ENCODE measurements at places on chromosomes 6 and 20.
A peak's percentile ranks its signal among the peaks of the same experiment; 100 is the strongest.

DNA sequence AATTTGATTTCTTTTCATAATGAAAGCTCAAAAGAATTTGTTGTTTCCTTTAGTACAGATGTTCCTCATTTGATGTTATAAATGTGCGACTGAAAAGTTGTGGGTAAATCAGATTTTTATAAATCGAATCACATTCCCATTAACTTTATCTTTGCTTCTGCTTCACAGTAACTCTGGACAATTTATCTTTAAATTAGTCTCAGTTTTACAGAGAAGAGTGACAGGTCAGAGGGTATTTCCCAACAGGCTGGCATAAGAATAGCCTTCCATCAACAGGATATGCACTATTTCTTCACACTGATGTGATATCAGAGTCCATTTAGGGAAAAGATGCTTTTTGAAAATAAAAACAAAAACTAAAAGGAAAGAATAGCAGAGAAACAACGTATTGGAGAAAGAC, 286.9 kb downstream of the FRK start:
- DNase-seq: no peak

DNA sequence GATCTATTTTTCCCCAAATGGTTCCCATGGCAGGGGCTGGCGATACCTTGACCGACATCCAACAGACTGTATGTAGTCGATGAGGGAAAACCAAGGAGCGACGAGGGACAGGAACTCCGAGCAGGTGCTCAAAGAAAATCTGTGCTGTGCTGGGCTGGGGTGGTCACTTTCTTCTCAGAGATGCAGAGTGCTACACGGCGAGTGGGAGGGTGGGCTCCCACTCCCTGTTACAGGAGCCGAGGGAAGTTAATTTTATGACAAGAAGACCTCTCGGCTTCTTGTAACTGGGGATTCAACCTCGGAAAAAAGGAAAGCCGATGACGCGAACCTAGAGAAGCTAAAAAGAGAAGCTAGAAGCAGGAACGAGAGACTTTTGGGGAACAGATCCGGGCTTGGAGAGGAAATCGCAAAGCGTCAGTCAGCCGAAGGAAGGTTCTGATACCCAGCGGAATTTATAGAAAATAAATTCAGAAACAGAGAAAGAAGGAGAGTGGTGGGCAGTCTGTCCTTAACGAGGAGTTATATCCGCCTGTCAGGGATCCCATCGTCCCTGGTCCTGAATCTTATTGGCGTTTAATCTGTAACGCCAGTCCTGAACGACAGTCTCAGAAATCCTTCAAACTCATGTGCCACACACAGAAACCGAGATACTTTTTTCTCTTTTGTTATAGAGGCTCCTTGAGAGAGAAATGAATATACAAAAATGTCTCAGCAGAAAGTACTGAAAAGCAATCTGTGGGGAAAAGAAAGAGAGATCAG, 84.6 kb upstream of the ZNF322 start:
- DNase-seq: no peak

DNA sequence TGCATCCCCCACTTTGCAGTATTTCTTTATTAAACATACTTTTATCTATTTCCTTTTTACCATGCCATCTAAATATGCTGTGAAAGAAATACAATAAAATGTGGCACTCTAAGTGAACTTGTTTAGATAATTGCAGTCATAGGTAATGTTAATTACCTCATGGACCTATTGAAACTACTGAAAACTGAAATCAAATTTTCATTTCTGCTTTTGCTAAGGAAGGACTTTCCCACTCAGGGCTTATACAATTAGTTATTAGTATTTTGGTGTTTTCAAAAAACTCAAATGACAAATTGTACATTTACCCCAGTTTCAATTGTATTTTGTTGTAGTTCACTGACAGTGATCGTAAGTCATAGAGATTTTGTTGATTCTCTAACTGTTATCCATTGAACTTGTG, 88.4 kb downstream of the ID4 start:
- no peak for DNase-seq

GRCh38 chr20:59246691-59247400, 53.6 kb upstream of the EDN3 start:
- no peak for DNase-seq

DNA sequence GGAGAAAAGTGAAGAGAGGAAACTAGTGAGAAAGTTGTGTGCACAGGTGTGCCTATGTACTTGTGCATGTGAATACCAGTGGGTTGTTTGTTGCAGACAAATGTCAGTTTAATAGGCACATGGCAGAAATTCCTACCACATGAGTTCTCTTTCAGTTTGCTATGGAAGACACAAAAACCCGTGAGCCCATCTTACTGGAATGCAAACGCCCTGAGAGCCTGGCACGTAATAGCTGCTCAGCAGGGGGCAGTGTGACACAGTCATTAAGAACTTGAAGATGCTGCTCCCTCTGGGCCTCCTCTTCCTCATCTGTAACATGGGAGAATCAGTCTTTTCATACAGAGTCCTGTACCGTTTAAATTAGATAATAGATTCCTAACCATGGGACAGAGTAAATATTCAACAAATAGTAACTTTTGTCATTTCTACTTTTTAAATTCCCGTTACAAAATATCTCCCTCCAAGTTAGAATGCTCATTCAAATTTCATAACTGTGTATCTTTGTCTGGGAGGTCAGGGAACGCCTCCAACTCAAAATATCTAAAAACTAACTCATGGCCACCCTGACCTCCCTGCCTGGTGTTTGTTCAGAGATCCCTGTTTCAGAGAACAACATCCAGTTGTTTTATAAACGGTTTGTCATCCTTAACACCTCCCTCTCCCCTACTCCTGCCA, 802.9 kb downstream of the MAFB start:
- peak; percentile 95 for DNase-seq

DNA sequence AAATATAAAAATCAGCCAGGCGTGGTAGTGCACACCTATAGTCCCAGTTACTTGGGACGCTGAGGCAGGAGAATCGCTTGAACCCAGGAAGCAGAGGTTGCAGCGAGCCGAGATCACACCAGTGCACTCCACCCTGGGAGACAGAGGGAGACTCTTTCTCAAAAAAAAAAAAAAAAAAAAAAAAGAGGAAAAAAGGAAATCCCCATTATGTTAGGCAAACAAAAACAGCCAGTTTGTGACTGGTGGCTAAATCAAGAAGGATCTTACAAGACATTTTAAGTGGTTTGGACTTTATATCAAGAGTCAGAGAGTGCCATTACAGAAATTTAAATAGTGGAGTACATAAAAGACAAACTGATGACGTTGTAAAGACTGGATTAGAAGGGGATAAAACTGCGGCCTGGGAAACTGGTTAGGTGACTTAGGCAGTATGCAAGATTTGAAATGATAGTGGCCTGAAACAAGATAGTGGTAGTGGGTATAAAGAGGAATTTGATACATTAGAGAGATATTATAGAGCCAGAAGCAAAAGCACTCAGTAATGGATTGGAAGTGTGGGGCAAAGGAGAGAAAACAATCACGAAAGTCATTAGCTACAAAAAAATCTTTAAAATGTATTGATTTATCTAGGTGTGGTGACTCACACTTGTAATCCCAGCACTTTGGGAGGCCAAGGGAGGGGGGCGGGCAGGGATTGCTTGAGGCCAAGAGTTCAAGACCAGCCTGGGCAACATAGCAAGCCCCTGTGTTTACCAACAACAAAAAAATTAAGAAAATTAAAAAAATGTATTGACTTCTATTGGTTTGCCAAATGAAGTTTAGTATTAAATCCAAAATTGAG, 1.7 kb upstream of the MYO6 start:
- DNase-seq: no peak

DNA sequence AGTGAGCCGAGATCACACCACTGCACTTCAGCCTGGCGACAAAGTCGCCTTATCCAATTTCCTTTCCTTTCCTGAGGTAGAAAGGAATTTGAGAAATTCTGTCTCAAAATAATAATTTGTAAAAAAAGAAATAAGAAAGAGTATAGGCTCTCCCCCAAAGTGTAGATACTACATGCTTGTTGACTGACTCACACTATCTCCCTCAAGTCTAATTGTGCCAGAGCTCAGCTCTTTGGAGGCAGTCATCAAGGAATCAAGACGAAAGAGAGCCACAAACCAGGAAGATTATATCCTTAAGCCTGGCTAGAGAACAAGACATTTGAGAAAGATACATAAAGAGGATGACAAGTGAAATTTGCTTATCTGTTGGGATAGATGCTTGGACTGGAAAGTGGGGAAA, 3.7 kb upstream of the FKBPL start:
- peak; percentile 85 for DNase-seq

DNA sequence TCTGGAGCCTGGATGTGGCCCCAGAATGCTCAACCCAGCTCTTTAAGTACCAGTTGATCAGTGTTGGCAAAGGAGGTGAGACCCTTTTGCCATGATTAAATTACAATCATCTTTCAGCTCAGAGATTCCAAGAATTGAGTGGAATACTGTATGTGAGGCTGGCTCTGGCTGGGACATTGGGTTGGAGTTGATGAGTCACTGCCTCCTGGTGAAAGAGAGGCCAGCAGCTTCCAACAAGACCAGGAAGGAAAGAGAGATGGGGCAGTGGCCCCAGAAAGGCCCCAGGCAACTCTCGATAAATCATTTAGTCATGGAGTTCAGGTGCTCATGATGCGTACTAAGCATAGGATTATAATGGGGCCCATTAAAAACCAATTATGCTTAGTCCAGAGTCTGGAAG, 2.1 kb downstream of the TGM6 start:
- DNase-seq: peak; percentile 61

- DNase-seq: no peak
Measured at GRCh38 chr6:43800746-43801494, 30.9 kb downstream of the VEGFA start.

GRCh38 chr6:112579601-112580000, 232.5 kb downstream of the RFPL4B start:
- peak; percentile 18 for DNase-seq

- DNase-seq: no peak
Measured at GRCh38 chr20:50019466-50020256, 36.9 kb downstream of the SNAI1 start.

DNA sequence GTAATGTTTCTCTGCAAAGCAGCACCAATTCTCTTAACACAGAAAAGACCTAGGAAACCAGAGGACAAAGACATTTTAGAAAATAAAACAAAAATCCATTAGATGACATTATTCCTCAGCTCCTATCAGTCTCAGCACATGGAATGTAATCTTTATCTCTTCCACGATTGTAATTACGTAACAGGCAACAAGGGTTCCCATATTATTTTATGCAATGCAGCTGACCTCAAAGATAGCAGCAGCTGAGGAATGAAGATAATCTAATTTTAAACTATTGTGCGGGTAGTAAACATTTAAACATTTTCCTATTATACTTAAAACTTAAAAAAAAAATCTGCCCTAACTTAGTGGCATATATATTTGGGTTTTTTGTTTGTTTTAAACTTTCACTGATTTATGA, 33.0 kb upstream of the PTCHD4 start:
- no peak for DNase-seq

GRCh38 chr20:24672886-24673677, 203.7 kb downstream of the SYNDIG1 start:
- peak; percentile 98 for DNase-seq

DNA sequence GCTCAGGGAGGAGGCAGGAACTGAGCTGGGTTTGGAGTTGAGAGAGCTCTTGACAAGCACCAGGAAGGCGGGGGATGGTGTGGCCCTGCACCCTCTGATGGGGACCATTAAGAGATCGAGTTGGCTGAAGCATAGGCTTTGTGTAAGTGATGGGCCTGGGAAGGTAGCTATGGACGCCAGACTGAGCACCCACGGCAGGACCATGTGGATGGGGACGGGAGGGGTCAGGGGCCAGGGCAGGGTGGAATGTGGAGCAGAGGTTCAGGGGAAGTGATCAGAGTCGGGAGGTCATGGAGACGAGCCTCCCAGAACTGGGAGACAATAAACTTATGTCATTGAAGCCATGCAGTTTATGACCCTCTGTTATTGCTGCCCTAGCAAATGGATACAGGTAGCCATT, 81.7 kb downstream of the PLG start:
- no peak for DNase-seq

- DNase-seq: no peak
Measured at GRCh38 chr6:140275725-140276124, 901.3 kb upstream of the CITED2 start.

DNA sequence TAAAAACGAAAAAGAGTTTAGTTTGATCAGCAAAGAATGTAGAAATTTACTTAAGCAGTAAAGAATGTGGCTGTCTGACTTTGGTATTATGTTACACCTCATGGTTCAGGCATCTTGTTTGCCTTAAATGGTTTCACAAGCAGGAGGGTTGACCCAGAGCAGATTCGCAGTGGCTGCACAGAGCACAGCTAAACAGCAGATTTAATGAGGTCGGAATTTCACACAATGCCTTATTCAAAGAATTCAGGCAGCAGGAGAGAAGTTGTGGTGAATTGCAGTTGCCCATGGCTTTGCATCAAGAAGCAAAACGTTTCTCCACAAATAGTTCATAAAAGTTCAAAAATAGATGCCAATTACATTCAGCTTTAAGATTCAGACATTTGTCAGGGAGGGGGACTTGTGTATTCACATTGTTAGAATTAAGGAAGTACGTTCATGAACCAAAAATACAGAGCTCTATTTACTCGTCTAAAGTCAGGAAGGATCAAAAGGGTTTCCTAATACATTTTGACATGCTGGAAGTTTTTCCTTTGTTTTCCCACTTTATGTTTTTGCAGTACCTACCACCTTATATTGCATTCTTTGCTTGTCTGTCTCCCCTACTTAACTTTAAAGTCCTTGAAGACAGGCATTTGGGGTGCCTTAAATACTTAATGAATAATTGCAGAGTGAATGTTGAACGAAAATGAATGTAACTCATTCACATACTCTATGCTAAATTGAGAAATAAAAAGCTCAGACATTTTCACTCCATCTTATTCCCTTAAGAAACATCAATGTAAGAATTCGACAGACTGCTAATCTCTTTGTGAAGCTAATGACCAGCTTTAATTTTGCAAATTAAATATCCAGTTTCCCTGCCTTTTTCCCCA, 1163.6 kb upstream of the CITED2 start:
- peak; percentile 100 for DNase-seq

GRCh38 chr6:20814494-20814893, 280.2 kb downstream of the CDKAL1 start:
- peak; percentile 8 for DNase-seq

DNA sequence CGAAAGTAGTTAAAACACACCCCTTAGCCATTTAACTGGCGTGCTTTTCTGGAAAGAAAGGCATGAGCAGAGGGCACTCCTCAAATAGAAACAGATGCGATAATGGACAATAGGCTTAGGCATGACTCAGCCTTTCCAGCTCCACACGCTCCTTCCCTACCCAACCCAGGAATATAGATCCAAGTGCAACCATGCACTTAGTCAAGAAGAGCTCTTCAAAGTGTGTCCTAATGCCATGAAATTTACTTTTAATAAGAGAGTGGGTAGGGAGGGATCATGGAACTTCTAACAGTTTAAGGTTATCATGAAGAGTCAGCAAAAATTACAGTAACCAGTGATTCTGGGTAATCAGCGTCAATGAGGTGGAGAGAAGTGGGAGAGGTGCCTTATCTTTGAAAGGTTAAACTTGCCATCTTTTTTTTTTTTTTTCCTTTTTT, 2.4 kb upstream of the EFHC1 start:
- DNase-seq: peak; percentile 87
